ENCODE measurements at places on chromosomes 11 and 22.
A peak's percentile ranks its signal among the peaks of the same experiment; 100 is the strongest.

- DNase-seq: no peak
These were observed 152.4 kb upstream of the ZC3H12C start for GRCh38 chr11:109940816-109941215.

- no peak for DNase-seq
These were observed 14.4 kb upstream of the SORL1 start for GRCh38 chr11:121437686-121438078.

DNA sequence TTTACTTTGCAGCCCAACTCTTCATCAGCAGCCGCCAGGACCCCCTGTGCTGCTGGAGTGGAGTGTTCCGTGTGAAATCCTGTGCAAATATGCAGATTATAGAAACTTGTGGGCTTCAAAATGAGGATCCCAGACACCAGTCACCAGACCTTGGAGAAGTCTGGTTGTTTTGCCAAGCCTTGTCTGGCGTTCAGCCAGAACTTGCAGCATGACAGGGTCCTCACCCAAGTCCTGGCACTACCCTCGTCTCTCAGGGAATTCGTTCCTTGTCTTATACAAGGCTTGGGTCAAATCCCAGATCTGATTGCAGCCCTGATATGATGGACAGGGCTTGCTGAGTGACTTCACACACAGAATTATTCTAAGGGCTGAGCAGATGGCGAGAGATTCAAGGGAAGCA lies 18.9 kb downstream of the SHISAL1 start:
- no peak for DNase-seq

GRCh38 chr22:35539487-35539886 lies 1.1 kb upstream of the RASD2 start:
- no peak for DNase-seq

DNA sequence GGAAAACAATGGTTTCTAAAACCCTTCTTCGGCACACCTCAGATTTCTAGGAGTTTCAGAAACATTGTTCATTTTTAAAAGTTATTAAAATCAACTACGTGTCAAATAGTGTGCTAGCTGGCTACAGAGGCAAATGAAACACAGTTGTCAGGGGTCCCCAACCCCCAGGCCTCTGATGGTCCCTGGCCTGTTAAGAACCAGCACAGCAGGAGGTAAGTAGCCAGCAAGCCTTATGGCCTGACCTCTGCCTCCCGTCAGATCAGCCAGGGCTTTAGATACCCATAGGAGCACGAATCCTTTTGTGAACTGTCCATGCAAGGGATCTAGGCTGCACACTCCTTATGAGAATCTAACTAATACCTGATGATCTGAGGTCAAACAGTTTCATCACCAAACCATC lies 648.2 kb downstream of the FAM181B start:
- no peak for DNase-seq

DNA sequence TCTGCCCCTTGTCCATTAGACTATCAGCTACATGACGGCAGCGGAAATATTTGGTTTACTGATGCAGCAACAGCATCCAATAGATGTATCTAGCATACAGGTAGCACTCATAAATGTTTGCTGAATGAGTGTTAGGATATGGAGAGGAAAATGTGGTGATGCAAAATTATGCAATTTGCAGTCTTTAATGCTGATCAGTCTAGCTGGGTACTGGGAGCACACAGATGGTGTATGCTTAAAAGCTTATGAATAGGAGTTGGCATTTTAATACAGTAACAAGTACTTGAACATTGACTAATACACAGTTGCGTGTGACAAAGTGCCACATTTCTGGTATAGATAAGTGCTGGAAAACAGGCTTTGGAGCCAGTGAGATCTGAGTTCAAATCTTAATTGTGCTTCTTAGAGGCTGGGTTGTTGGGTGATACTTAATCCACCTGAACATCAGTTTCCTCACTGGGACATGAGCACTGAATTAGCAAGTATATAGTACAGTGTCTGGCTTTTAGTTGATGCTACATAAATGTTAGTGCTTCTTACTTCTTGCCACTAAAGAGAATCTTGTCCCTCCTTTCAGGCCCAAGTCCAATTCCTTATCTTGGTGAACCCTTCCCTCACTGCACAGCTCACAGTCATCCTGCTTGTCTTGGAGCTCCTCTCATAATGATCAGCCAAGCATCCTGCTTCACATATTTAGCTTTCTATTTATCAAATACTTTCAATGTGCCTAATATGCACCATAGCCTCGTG lies 99.6 kb downstream of the TIMP3 start:
- DNase-seq: no peak

DNA sequence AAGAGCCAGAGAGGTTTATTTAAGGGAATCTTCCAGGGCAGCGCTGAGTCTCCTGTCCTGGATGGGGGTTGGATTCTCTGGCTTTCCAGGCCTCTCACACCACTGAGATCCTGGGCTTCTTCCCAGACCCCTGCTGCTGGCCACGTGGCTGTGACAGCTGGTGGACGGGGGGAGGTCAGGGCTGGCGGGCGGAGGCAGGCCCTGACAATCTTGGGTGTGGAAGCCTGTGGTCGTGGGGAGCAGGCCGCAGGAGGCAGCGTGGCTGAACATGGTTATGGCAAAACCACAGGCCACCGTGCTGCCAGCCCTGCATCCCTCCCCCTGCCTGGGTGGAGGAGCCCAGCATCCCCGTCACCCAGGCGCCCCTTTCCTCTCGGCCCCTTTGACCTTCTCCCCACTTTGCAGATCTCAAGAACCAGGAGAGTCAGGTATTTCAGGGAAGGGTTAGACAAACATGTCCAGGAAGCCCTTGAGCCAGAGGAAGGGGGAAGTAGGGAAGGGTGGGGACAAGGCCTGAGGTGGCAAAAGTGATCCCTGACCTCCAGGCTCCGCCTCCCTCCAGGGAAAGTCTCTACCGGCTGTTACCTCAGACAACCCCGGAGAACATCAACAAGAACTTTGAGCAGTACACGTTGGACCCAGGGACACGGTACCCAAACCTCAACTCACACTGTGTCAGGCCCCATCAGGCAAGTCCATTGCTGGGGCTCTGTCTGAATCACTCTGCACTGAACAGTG lies 111.8 kb downstream of the MICAL2 start:
- DNase-seq: no peak

DNA sequence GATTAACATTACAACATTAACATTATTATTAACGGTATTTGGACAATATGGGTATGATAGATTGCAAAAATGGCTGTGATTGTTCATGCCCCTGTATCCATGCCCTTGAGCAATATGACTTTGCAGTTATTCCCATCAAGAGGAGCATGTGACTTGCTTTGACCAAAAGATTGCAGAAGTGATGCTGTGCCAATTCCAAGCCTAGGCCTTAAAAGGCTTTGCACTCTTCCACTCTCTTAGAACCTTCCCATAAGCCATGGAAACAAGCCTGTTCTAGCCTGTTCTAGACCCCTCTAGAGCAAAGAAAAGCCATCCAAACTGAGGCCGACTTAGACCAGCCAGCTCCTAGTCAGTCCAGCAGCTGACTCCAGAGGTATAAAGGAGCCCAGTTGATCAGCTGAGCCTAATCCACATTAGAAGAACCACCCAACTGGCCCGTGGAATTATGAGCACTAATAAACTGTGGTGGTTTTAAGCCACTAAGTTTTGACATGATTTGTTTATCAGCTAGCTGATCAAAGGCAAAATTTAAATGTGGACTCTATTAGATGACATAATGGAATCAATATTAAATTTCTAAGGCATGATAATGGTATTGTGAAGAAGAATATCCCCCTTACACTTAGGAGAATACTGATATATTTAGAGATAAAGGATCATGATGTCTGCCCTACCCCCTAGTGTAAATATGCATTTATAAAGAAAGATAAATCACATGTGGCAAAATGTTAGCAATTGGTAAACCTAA lies 28.6 kb downstream of the RAB30 start:
- DNase-seq: no peak

GRCh38 chr11:133238027-133238426 lies 294.3 kb downstream of the OPCML start:
- no peak for DNase-seq

DNA sequence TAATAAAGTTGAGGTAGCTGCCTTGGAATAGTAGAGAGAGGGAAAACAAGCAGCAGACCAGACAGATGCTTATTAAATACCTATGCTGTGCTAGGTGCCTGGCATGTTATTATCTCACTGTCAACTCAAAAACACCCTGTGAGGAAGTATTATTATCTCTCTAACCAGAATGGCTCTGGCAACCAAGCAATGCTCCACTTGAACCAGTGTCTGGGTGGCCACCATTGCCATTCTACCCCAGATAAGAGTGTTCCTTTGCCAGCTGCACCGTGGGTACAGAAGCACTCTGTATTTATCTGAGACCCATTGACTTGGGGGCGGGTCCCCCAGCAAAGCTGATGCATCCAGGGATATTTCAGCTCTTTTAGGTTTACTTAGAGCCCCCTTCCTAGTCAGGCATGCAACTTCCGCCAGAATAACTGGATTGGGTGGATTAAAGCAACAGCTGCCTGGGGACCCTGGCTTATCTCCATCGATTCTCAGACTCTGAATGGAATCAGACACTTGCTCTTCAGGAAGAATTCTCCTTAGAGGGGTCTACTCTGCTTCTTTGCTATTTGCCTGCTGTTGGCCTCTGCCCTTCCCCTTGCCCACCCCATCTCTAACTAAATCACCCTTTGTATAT lies 49.1 kb downstream of the RCN1 start:
- DNase-seq: no peak

DNA sequence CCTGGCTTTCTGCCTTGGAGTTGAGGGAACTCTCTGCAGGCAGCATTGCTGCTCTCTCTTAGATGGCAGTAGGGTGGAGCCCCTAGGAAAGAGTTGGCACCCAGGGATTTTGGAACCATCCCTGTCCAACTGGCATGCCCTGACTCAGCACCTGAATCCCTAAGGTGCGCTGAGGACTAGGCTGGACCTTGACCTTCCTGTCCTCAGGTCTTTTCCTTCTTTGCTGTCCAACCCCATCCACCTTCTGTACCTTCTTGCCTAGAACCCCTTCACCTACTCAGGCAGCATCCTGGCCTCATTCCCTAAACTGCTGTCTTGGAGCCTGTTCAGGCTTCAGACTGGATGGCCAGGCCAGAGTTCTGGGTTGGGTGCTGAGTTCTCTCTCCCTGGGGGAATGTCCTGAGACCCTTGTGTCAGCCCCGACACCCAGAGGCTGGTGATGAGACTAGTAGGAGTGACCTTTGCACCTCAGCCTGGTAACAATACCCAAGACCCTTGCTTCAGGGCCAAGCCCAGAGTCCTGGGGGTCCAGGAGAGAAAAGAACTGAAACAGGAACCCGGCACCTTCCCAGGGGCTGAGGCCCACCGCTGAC lies 2.5 kb upstream of the POLD4 start:
- peak; percentile 1 for DNase-seq

- DNase-seq: no peak
These were observed 48.6 kb upstream of the LMO2 start for GRCh38 chr11:33940538-33940815.

DNA sequence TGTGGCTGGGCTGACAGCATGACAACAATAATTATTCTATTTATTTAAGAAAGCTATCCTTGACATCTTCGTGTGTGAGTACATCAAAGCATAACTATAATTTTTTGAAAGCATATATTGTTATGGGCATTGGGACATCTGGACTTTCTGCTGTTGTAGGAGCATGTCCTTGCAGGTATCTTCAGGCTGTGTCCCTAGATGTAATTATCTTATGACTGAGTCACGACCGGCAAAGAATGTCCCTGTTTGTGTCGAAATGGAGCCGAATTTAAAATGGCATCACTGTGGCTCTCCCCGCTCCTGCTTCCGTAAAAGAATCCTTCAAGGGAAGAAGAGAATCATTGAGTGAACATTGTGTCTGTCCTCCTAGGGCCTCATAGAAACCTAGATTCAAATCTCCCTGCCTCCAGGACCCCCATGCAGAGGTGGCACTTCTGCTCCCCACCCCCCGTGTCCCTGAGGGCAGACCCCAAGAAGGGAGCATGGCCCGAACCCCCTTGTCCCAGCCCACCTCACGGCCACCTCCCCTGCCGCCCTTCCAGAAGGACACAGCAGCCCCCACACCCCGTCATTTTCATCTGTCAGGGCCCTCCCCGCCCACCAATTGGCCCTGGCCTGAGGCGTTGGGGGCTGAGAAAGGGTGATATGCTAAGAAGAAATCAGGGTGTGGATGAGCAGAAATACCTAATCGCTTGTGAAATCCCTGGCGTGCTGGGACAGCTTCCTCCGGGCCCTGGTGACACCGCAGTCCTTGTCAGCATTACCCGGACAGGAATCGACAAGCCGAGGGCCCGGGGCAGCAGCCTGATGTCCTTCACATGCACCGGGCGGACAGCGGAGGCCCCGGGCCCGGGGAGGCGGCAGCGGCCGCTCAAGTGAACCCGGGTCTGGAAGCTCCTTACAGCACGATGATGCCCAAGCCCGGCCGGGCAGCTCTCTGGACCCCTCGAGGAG lies 48.6 kb upstream of the SLC22A12 start:
- no peak for DNase-seq
